ENCODE measurements at places on chromosomes 1 and 21. TPM values are rescaled to one million over a fixed set of nuclear protein-coding genes. Genes with fewer than 3 reads are reported as not detected.

GRCh38 chr1:2097386-2098300 lies 47.4 kb downstream of the PRKCZ start:
- H3K4me3 ChIP-seq: no peak overlapping the region
- peak overlapping the region; percentile 71 for H3K27ac ChIP-seq
- no peaks in the 10 kb centered on the region for H3K36me3 ChIP-seq

Gene LRRIQ3
- 0.67 TPM for total RNA-seq

Gene SPRR2F
- total RNA-seq: not detected

Gene ATF3
- total RNA-seq: 28.9 TPM

Gene ATP6V1G3
- total RNA-seq: not detected

DNA sequence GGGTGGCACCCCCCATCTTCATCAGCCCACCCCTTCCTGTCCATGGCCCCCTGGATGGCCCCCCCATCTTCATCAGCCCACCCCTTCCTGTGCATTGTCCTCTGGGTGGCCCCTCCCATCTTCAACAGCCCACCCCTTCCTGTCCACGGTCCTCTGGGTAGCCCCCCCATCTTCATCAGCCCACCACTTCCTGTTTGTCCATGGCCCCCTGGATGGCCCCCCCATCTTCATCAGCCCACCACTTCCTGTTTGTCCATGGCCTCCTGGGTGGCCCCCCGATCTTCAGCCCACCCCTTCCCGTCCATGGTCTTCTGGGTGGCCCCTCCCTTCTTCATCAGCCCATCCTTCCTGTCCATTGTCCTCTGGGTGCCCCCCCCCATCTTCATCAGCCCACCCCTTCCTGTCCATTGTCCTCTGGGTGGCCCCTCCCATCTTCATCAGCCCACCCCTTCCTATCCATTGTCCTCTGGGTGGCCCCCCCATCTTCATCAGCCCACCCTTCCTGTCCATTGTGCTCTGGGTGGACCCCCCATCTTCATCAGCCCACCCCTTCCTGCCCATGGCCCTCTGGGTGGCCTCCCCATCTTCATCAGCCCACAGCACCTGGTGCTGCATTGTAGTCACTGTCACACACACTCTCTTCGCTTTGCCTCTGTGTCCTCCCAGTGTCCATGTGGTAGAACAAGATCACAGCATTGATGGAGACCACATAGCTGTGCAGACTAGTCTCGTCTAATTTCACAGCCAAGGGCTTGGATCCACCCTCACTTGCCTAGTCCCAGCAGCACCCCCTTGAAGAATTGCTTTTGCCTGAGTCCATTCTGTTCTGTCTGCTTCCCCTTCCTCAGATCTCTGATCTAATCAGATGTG lies 95.9 kb downstream of the PCBP3 start:
- no peak for DNase-seq
- no peak overlapping the region for H3K4me3 ChIP-seq
- no peak overlapping the region for H3K27ac ChIP-seq
- H3K4me1 ChIP-seq: no peaks in the 10 kb centered on the region
- no peaks in the 10 kb centered on the region for H3K36me3 ChIP-seq
- H3K27me3 ChIP-seq: no peaks in the 10 kb centered on the region

Gene TMEM82
- not detected for total RNA-seq

GRCh38 chr1:38476111-38476849 lies 383.3 kb downstream of the RRAGC start:
- peak overlapping the region; percentile 65 for H3K27ac ChIP-seq
- H3K4me1 ChIP-seq: peaks cover 8% of the 10 kb centered on the region
- DNase-seq: peak; percentile 74
- peak overlapping the region; percentile 37 for H3K4me3 ChIP-seq

DNA sequence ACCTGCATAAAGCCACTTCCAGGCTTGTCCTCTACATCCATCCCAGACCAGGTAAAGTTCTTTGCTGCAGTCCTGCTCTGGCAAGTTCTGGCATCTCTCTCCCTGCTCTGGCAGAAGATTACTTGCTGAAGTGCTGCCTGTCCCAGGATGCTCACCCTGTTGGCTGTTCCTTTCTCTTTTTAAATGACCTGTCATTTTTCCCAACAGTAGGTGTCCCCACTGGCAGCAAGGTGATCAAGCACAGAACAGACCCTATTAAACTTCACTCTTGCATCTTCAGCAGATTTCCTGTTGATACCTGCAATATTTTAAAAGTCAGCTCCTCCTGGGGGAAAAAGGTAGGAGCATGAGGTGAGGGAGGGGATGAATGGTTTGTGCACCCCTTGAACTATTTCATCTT lies 332.6 kb downstream of the PBX1 start:
- H3K27me3 ChIP-seq: no peaks in the 10 kb centered on the region
- no peaks in the 10 kb centered on the region for H3K36me3 ChIP-seq
- H3K4me1 ChIP-seq: no peaks in the 10 kb centered on the region

- H3K36me3 ChIP-seq: no peaks in the 10 kb centered on the region
- peaks cover 18% of the 10 kb centered on the region for H3K4me1 ChIP-seq
- H3K27ac ChIP-seq: no peak overlapping the region
Observed at GRCh38 chr1:117653732-117654492, 48.1 kb downstream of the TENT5C start.

GRCh38 chr1:190176776-190177175 lies 300.9 kb downstream of the BRINP3 start:
- H3K27ac ChIP-seq: no peak overlapping the region
- H3K4me1 ChIP-seq: no peaks in the 10 kb centered on the region
- no peak overlapping the region for H3K4me3 ChIP-seq
- no peaks in the 10 kb centered on the region for H3K36me3 ChIP-seq
- no peak for DNase-seq

Gene KCNC4
- total RNA-seq: 11.1 TPM

GRCh38 chr1:236023926-236024565 lies 40.8 kb downstream of the NID1 start:
- peaks cover 16% of the 10 kb centered on the region for H3K4me1 ChIP-seq
- H3K27me3 ChIP-seq: no peaks in the 10 kb centered on the region
- H3K4me3 ChIP-seq: no peak overlapping the region
- DNase-seq: no peak

Gene MT1HL1
- total RNA-seq: not detected

- no peaks in the 10 kb centered on the region for H3K4me1 ChIP-seq
- peaks cover 5% of the 10 kb centered on the region for H3K27me3 ChIP-seq
- no peak for DNase-seq
- no peaks in the 10 kb centered on the region for H3K36me3 ChIP-seq
Observed at GRCh38 chr1:225366552-225366951, 61.3 kb downstream of the LBR start.

Gene PTGER3
- 2.7 TPM for total RNA-seq

- no peaks in the 10 kb centered on the region for H3K36me3 ChIP-seq
- no peak for DNase-seq
- H3K4me3 ChIP-seq: no peak overlapping the region
- peaks cover 4% of the 10 kb centered on the region for H3K27me3 ChIP-seq
- H3K4me1 ChIP-seq: no peaks in the 10 kb centered on the region
Observed at GRCh38 chr1:235624721-235625333, 24.8 kb downstream of the GNG4 start.

GRCh38 chr1:20093940-20094391 lies 24.0 kb downstream of the PLA2G5 start:
- no peak overlapping the region for H3K4me3 ChIP-seq
- H3K36me3 ChIP-seq: no peaks in the 10 kb centered on the region
- DNase-seq: no peak
- peak overlapping the region; percentile 51 for H3K27ac ChIP-seq

- H3K4me3 ChIP-seq: no peak overlapping the region
- peaks cover 4% of the 10 kb centered on the region for H3K4me1 ChIP-seq
- no peaks in the 10 kb centered on the region for H3K27me3 ChIP-seq
- peak; percentile 60 for DNase-seq
Observed at GRCh38 chr1:226625326-226625725, 76.8 kb downstream of the STUM start.

DNA sequence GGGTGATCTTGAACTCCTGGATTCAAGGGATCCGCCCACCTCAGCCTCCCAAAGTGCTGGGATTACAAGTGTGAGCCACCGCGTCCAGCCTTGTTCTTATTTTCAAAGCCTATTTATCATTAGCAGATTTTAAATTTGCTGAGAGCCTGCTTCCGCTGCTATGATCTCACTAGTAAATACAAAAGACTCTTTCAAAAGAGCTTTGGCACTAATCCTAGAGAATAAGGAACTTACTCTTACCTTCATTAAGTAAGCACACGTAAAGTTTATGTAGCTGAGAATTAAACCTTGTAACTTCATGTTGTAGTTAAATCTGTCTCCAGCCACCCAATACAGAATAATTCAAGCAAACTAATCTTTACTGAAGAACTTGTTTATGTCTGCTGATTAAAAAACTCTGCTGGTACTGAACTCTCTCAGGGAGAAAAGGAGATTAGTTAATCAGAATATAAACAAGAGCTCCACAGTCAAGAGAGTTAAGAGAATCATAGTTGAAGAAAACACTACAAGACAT lies 72.3 kb downstream of the RUSC1 start:
- H3K27ac ChIP-seq: peak overlapping the region; percentile 47
- no peak overlapping the region for H3K4me3 ChIP-seq
- H3K4me1 ChIP-seq: no peaks in the 10 kb centered on the region

DNA sequence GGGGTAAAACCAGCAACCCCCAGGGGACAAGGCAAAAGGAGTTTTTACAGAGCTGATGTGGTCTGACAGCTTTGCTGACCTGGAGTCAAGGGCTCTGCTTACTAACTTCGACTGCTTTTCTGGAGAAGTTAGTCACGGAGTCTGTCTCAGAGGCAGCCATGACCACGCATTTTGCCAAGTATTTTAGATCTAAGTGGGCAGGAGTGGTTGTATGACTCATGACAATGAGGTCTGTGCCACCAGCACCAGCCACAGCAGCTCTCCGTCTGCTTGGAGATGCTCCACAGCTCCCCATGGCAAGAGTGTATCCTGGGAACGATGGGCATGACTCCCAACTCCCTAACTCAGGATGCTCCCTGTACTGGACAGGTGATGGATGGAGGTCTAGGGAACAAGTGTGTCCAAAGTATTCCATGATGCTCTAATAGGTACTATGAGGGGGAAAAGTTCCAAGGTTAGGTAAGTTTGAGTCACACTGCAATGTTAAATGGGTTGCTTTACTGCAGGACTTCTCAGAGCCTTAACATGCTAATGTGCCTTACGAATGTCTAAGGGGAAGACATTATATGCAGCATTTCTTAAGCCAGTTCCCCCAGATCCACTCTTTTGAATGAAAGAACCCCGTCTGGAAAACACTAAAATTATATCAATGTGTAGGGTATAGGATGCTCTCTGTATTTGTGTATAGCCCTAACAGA lies 359.0 kb downstream of the HHAT start:
- H3K36me3 ChIP-seq: no peaks in the 10 kb centered on the region
- no peak overlapping the region for H3K4me3 ChIP-seq
- no peak overlapping the region for H3K27ac ChIP-seq
- H3K4me1 ChIP-seq: no peaks in the 10 kb centered on the region
- H3K27me3 ChIP-seq: no peaks in the 10 kb centered on the region

DNA sequence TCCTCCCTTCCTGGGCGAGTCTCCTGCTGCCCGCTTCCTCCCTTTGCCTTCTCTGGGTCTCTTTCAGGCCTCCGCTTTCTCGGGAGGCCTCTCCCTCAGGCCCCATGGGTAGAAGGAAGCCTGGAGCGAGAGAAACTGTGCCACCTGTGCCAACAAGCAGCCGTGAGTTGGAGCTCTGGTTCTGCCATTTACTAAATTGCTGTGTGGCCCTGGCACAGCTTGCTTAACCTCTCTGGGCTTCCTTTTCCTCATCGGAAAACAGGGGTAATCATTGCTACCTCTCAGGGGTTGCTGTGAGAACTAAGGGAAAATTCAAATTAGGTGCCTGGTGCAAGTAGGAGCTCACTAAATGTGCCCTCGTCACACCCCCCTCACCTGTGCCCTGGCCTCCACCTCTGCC lies 80.4 kb downstream of the PAX7 start:
- peaks cover 27% of the 10 kb centered on the region for H3K27me3 ChIP-seq
- no peaks in the 10 kb centered on the region for H3K4me1 ChIP-seq
- H3K36me3 ChIP-seq: no peaks in the 10 kb centered on the region
- DNase-seq: no peak

DNA sequence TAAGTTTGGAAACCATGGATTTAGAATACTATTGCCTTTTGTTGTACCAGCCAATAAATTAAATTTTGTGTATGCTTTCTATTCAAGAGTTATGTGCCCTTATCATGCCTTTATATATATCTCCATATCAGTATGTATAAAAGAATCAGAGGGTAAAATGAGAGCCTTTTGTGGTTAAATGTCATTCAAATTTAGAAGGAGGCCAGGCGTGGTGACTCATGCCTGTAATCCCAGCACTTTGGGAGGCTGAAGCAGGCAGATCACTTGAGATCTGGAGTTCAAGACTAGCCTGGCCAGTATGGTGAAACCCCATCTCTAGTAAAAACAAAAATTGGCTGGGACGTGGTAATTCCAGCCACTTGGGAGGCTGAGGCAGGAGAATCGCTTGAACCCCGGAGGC lies 88.9 kb downstream of the XPR1 start:
- no peaks in the 10 kb centered on the region for H3K36me3 ChIP-seq
- H3K4me1 ChIP-seq: no peaks in the 10 kb centered on the region
- no peak overlapping the region for H3K27ac ChIP-seq
- no peaks in the 10 kb centered on the region for H3K27me3 ChIP-seq

GRCh38 chr1:48616710-48617109 lies 144.7 kb upstream of the SPATA6 start:
- H3K27ac ChIP-seq: no peak overlapping the region
- peaks cover 8% of the 10 kb centered on the region for H3K27me3 ChIP-seq
- H3K36me3 ChIP-seq: no peaks in the 10 kb centered on the region
- H3K4me3 ChIP-seq: no peak overlapping the region

Gene DMBX1
- total RNA-seq: not detected

DNA sequence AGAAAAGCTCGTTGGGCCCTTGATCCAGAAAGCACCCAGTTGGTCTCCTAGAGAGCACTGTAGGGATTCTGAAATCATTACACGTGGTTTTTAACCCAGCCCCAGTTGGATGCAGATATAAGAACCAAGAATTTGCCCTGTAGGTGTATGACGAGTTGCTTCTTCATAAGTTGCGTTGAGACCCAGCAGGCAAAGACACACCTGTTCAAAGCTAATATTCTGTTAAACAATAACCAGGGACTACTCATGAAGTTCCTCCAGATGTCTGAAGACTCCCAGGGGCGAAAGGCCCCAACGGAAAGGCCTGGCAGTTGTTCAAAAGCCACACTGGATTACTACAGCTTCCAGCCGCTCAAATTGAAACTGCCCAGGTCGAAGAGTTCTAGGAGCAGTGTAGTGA lies 88.6 kb upstream of the HNRNPU start:
- no peak overlapping the region for H3K27ac ChIP-seq
- H3K36me3 ChIP-seq: no peaks in the 10 kb centered on the region
- no peak for DNase-seq
- no peak overlapping the region for H3K4me3 ChIP-seq
- H3K27me3 ChIP-seq: no peaks in the 10 kb centered on the region

DNA sequence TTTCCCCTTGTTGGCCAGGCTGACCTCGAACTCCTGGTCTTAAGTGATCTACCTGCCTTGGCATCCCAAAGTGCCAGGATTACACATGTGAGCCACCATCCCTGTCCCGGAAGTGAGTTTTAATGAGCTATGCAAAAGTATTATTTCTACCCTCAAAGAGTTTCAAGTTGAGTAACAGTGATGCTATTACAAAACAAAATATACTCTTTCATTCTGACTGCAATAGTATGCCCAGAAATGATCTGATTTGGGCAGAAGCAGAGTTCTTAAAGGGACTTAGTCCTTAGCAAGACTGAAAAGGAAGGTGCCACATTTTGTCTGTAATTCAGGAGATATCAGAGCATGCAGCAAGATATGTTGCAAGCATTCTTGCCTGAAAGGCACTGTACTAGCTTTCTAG lies 375.4 kb downstream of the NUF2 start:
- no peak overlapping the region for H3K4me3 ChIP-seq
- H3K4me1 ChIP-seq: no peaks in the 10 kb centered on the region
- no peak overlapping the region for H3K27ac ChIP-seq

GRCh38 chr1:45673956-45674355 lies 12.4 kb downstream of the GPBP1L1 start:
- H3K36me3 ChIP-seq: peaks cover 4% of the 10 kb centered on the region
- no peaks in the 10 kb centered on the region for H3K27me3 ChIP-seq
- H3K4me1 ChIP-seq: peaks cover 44% of the 10 kb centered on the region
- DNase-seq: no peak
- no peak overlapping the region for H3K4me3 ChIP-seq
- H3K27ac ChIP-seq: no peak overlapping the region
